ENCODE measurements at places on chromosomes 7 and 10. TPM values are rescaled to one million over a fixed set of nuclear protein-coding genes. Genes with fewer than 3 reads are reported as not detected.
A peak's percentile ranks its signal among the peaks of the same experiment; 100 is the strongest.

The CDHR1 gene
- not detected for total RNA-seq

The AKR1D1 gene
- not detected for total RNA-seq

DNA sequence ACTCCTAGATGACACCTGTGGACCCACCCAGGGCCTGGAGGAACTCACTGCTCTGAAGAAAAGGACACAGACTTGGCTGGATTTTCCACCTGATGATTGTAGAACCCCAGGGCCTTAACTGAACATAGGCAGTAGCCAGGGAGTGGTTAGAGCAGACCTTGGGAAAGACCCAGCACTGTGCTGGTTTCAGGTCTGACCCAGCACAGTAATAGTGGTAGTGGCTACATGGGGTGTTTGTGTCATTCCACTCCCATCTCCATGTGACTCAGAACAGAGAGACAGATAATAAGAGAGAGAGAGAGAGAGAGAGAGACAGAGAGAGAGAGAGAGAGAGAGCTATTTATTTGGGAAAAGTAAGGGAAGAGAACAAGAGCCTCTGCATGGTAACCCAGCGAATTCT, 239.1 kb upstream of the MEOX2 start:
- H3K27ac ChIP-seq: no peak overlapping the region
- no peaks in the 10 kb centered on the region for H3K27me3 ChIP-seq
- H3K4me3 ChIP-seq: no peak overlapping the region
- H3K4me1 ChIP-seq: peaks cover 15% of the 10 kb centered on the region

- peaks cover 19% of the 10 kb centered on the region for H3K4me1 ChIP-seq
- peak overlapping the region; percentile 69 for H3K27ac ChIP-seq
- H3K4me3 ChIP-seq: no peak overlapping the region
- no peaks in the 10 kb centered on the region for H3K27me3 ChIP-seq
These were observed 9.9 kb downstream of the CRPPA start for GRCh38 chr7:16411391-16411790.

GRCh38 chr10:91924212-91925021, 847 bp downstream of the BTAF1 start:
- H3K4me3 ChIP-seq: peak overlapping the region; percentile 95
- H3K36me3 ChIP-seq: peaks cover 7% of the 10 kb centered on the region
- H3K27ac ChIP-seq: peak overlapping the region; percentile 79
- H3K4me1 ChIP-seq: peaks cover 16% of the 10 kb centered on the region

All from PC-3 (cell line).